Left ventricle myocardium inferior (tissue), 1 donor: ENCODE measurements at places on chromosomes 13 and 19. TPM values are rescaled to one million over a fixed set of nuclear protein-coding genes. Genes with fewer than 3 reads are reported as not detected.

Gene CGB5
- total RNA-seq = not detected

Gene FFAR2
- total RNA-seq = 0.27 TPM

Gene TMEM190
- not detected for total RNA-seq

Gene ZNF578
- 2.4 TPM for total RNA-seq

Gene KCNC3
- 2.6 TPM for total RNA-seq

Gene LRCH1
- 13.1 TPM for total RNA-seq

Gene ZNF471
- total RNA-seq = 6.9 TPM

Gene CDC34
- total RNA-seq = 96.5 TPM

Gene CLDND2
- 1.5 TPM for total RNA-seq

Gene YJEFN3
- total RNA-seq = 7.8 TPM

Gene BEST2
- not detected for total RNA-seq

Gene RHPN2
- total RNA-seq = 1.0 TPM
